Retinal pigment epithelial cell (primary cell): ENCODE measurements at places on chromosomes 4 and X.

- no peak for DNase-seq
Measured at GRCh38 chr4:72394012-72394663, 174.9 kb downstream of the ADAMTS3 start.

GRCh38 chrX:111353793-111354192 lies 58.2 kb downstream of the DCX start:
- no peak for DNase-seq

- DNase-seq, result peak; percentile 34
Measured at GRCh38 chrX:3345281-3346191, 916 bp downstream of the MXRA5 start.

- DNase-seq, result no peak
Measured at GRCh38 chrX:70301716-70302115, 11.8 kb downstream of the KIF4A start.

- no peak for DNase-seq
Measured at GRCh38 chr4:111596491-111596890, 548.8 kb upstream of the FAM241A start.

DNA sequence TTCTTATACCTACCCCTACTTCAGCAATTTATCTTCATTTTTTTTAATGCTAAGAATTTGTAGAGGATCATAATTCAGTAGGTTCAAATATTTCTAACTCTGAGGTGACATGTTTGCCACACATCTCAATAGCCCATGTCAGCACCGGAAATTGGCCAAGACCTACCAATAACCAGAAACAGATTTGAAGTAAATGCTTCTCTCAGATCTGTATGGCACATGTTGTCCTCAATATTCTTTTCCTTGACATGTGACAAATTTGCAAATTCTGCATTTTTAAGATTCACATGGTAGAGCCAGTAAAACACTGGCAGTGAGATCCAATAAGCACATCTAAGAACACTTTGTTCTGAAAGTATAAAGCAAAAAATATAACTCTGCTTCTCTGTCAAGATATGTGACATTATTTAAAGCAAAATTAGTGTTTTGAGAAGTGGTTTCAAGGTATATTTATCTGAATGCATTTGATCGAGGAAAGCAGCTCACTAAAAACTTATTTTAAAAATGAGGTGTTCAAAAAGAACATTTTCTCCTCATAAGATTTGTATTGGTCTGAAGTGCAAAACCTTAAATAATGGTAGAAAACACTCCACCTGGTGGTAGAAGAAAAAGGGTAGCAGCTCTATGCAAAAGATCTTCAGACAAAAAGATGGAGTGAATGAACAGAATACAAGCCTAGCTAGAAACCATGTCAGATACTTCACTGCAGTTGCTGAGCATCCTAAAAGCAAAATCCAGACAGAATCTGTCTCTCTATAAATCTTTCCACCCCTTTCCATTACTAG lies 513.8 kb upstream of the FAM241A start:
- no peak for DNase-seq

DNA sequence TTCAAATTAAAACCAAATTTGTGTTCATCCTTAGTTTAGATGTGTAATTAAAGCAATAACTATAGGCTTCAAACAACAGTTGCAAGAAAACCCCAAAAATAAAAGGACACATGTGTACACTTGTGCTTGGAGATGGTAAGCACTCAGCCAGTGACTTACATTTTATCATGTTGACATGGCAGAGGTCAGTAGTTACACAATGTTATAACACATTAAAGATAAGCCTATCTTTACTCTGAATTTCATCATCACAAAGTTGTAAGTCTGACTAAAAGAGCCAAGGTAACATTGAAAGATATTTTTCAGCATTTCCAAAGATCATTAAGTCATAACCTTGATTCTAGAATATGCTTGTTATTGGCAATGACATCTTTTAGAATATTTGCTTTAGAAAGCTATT lies 98.5 kb upstream of the PNPLA4 start:
- DNase-seq, result no peak

DNA sequence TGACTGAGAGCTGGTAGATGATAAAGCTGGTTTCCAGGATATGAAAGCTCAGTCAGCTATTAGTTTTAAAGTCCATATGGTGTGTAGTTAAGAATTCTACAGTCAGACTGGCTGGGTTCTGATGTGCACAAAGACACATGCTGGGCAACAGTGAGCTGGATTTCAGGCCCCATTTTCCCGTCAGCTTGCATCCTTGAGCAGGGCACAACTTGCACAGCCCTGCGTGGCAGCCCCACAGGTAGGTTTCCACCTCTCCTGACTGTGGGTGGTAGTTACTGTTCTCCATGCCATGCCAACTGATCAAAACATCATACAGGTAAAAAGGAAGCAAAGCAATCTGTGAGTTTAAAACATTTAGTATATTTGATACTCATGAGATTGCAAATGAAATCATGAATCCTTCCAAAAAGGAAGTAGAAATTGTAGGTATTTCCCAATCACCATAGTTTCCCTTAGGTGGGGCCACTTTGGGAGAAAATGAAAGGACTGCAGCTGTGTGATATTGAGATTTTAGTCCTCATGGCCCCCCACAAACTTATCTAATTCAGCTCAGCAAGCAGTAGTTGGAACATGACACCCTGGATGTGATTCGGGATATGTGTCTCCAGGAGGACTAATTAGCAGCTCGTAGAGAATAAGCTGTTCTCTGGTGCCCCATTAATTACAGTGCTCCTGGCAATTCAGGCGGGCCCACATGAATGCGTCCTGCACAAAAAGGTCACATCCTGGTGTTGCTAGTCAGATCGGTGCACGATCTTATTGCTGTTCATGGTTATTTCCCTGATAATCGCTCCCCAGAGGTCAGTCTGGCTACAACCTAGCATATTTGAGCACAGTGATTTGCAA lies 42.4 kb upstream of the NOCT start:
- DNase-seq, result no peak

DNA sequence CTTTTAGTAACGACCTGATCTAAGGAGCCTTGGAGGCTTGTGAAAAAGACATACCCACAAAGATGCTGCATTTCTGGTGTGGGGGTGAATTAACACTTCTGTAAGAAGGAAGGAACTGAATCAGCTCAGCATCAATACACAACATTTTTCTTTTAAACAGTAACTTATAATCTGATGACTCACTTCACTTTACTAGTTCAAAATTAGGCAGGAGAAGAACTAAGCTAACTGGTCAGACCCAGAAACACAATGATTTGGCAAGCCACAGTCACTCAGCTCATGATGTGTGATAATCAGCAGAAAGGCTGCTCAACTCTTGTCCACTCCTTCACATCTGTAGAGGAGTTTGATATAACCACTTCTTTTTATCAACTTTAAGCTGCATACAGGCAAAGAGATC lies 4.6 kb downstream of the MMAA start:
- no peak for DNase-seq

DNA sequence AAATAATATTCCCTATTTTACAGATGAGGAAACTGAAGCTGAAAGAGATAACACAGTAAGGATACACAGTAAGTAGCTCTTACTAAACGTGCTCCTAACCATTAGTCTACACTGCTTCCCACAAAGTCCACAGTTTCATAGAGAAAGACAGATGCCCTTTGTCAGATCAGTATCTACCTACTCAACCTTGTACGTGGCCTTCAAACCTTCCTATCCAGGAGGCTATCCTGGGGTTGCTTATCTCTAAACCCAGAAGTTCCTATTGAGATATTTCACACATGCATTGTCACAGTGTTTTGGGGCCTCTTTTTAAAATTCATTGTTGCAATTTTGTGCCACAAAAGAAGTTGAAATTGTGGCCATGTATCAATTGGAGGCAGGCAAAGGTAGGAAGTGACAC lies 208.0 kb downstream of the ENOX2 start:
- no peak for DNase-seq

DNA sequence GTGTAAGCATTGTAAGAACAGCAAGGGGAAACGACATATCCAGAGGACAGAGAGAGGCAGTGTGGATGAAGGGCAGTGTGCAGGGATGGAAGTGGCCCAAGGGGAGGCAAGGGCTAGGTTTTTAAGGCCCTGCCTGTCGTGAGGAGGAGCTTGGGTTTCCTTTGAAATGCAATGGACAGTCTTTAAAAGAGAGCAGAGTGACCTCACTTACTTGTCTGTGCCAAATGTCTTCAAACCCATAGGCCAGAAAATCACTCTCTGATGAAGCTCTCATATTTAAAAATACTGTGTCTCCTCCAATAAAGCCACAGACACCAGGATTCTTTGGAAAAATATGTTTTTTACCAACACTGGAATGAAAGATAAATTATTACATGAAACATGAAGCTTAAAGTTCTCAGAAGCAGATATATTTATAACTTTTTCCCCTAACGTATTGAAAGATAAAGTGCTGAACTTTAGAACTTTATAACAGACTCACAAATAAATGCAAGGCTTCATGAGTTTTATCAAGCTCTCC lies 19.2 kb upstream of the ATXN3L start:
- no peak for DNase-seq

GRCh38 chr4:92528541-92528940 lies 224.8 kb downstream of the GRID2 start:
- DNase-seq, result no peak

GRCh38 chrX:149259241-149259640 lies 245.9 kb downstream of the IDS start:
- peak; percentile 2 for DNase-seq

DNA sequence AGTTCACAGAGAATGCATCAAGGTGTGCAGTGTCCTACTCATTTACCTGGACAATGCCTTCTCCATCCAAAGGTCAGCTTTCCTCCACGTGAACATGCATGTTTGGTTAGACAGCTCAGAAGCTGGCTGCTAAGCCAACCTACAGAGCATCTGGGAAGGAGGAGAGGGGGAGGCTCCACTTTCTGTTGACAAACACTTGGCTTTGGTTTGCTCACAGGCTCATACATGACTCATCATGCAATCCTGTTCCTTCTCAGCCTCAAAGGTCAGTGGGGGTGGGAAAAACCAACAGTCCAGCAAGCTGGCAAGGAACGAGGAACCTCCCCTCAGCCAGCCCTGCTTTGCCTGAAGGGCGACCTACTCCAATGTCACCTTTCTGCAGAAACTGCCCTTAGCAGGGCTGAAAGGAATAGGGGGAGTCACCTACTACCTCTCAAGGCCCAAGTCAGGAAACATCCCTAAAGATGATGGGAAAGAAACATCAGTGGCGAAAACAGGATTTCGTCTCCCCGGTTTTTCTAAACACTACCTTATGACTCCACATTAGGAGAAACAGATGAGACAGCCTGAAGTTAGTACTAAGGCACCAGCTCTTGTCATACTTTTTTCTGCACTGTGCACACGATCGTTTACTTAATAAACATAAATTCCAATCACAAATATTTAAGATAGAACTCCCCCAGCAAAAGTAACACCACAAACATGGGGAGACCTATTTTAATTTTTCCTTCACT lies 37.9 kb downstream of the RELL1 start:
- DNase-seq, result peak; percentile 85

GRCh38 chrX:76155786-76156185 lies 17.1 kb upstream of the PBDC1 start:
- DNase-seq, result no peak

GRCh38 chr4:149403081-149403480 lies 412.6 kb downstream of the IQCM start:
- no peak for DNase-seq
